AG08395 (cell line): ENCODE measurements at places on chromosomes 3 and 15.

DNA sequence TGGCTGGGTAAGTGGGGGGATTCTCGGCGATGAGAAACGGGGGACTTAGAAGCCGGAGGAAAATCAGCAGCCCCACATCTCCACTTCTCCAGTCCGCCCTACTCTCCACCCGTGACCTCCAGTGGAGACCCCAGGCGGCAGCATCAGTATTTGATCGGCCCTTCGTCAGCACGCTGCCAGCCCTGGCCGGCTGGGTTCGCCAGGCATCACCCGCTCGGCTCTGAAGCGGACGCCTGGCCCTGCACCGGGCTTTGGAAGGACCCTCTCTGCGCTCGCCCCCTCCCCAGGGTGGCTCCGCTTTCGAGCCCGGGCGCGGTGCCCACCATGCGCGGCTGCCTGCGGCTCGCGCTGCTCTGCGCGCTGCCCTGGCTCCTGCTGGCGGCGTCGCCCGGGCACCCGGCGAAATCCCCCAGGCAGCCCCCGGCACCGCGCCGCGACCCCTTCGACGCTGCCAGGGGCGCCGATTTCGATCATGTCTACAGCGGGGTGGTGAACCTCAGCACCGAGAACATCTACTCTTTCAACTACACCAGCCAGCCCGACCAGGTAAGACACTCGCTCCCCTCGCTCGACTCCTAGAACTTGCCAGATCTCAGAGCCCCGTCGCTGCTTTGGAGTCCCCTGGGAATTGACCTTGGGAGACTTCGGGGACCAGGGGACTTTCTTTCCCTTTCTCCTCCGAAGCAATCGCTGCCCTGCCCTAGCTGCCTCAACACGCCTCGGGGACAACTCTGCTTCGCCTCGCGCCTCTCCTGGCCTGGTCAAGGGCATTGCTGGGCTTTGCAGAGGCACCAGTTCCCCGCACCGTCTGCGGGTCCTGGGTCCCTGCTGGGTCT lies 561 bp downstream of the SIDT1 start:
- no peak for DNase-seq

GRCh38 chr3:133962849-133963248 lies 66.9 kb downstream of the SLCO2A1 start:
- DNase-seq, result peak; percentile 91

GRCh38 chr3:155442072-155442471 lies 148.6 kb upstream of the STRIT1 start:
- DNase-seq, result no peak

DNA sequence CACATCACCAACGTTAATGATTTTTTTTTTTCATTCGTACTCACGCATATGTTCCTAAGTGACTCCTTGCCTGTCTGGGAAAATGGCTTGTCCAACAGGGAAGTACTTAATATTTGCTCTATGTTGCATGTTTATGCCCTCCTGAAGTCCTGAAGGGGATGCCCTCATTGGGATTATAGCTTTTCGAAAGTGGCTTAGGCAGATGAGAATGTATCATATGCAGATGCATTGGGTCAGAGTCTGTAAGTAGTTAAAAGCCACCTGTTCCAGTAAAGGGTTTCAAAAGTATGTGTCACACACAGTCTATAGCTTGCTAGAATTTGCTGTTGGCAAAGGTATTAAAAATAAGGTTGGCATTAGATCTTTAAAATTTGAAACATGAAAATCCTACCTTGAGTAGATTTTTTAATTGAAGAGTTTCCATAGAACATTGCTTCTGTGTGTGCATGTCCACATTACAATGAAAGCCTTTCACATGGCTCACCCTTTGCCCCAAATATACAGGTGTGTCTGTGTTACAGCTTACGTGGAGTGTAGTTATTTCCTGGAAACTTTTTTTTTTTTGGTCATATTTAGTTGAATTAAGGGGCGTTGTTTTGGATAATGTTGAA lies 2.1 kb downstream of the ABHD17C start:
- DNase-seq, result no peak

- no peak for DNase-seq
These were observed 58.8 kb downstream of the LSM3 start for GRCh38 chr3:14237457-14237856.

DNA sequence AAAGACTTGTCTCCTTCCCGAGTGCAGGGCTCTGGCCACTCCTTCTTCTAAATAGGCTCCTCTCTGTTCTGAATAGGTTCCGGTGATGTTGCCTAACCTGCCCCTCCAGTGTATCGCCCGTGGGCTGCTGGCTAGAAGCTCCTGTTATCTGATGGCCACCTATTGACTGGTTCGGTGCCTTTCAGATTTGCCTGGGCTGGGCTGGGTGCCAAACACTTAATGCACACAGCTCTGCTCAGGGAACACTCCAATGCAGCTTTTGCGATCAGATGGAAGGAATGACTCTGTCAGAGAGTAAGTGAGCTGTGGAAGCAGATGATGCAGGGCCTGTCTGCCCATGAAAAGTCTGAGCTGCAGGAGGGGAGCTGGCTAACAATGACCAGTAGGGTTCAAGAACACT lies 112.9 kb downstream of the CORO2B start:
- DNase-seq, result no peak

DNA sequence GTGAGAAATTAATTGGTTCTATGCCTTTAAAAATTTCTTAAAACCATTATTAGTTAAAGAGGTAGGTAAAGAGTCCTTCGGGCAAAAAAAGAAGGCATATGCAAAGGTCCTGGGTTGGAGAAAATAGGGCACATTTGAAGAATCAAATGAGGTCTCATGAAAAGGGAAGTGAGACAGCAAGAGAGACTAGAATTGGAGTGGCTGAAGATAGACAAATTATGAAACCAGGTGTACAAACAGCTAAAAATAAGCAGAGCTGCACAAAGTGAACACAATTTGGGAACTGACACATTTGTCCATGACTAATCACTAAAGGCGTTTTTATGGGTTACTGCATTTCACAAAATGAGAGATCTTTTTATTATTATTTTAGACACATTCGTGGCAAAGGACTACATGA lies 581.2 kb downstream of the PYDC2 start:
- no peak for DNase-seq

DNA sequence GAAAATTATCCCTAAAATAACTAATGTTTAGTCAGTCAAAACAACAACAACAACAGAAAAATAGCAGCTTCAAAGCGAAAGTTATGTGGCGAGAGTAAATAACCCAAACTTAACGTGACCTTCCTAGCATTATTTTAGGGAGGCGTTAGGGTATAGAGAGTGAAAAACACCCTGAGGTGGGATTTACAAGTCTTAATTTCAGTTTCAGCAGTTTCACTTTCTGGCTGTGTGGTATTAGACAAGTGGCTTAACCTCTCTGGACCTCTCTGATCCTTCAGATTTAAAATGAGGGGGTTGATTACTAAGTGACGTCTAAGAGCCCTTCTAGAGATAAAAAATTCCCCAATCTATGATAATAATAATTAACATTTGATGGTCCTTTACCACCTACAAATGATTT lies 291.2 kb downstream of the ZBTB20 start:
- no peak for DNase-seq

- peak; percentile 22 for DNase-seq
These were observed 10.4 kb downstream of the TEX264 start for GRCh38 chr3:51681453-51681852.
